Aorta (tissue), 5 donors: ENCODE measurements at places on chromosomes 2 and 18. TPM values are rescaled to one million over a fixed set of nuclear protein-coding genes. Genes with fewer than 3 reads are reported as not detected.
A peak's percentile ranks its signal among the peaks of the same experiment; 100 is the strongest.

GRCh38 chr18:6566338-6566911 is 151.7 kb upstream of the L3MBTL4 start:
- no peak for DNase-seq

DNA sequence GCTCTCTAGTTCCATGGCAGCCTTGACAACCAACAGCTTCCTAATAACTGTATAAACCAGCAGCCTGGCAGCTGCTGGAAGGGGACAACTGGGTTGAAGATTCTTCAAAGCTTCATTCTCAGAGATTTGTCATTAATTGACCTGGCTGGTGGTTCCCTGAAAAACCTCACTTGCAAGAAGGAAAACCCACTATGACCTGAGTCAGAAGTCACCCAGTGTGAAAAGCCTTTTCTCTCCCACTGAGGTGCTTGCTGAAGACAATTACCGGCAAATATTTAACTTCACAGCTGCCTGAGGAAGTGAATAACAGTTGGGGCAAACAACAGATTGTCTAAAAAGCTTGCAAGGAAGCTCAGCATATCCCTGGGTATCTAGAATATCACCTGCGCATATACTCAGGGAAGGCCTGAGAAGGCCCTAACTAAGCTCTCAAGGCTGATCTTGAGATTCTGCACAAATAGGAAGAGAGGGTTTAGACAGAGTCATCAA is 49.9 kb downstream of the CRACDL start:
- no peak for DNase-seq

DNA sequence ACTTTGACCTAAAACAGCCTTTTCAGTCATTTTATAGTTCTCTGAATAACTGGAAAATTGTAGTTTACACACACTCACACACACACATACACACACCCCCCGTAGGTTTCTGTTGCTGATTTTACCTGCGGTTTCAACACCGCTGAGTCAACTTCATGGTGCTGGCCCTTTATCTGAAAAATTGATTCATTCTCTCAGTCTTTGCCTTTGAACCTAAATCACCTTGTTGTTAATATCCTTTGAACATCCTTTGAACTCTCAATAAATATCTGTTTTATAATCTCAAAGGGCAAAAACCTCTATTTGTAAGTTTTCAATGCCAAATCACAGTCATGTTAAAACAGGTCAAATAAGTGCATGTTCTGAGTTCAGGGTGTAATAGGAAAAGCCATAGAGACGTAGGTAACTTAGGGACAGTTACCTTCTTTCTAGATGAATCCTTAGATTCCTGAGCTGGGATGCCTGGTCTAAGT is 109.0 kb upstream of the BZW1 start:
- no peak for DNase-seq

The ANKRD53 gene
- 3.3 TPM for total RNA-seq

- DNase-seq, result no peak
Measured at GRCh38 chr2:2547451-2547850, 216.4 kb upstream of the MYT1L start.

DNA sequence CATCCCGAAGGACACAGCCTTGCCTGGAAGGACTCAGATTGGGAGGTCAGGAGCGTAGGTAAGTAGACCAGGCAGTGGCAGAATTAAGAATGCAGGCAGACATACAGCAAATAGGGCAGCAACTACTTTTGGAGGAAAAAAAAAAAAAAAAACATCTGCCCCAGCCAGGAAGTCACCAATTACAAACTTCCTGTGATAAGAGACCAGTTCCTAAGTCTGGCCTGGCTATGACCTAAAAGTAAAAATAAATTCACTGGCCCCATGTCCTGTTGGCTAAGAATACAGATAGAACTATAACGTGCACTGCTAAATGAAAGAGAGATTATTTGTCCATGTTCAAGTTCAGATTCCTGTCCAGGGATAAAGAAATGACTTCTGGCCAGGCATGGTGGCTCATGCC is 45.2 kb upstream of the NOSTRIN start:
- no peak for DNase-seq

- DNase-seq, result no peak
Measured at GRCh38 chr2:234292205-234292961, 204.5 kb downstream of the ARL4C start.

The ASTL gene
- total RNA-seq, result 0.57 TPM

DNA sequence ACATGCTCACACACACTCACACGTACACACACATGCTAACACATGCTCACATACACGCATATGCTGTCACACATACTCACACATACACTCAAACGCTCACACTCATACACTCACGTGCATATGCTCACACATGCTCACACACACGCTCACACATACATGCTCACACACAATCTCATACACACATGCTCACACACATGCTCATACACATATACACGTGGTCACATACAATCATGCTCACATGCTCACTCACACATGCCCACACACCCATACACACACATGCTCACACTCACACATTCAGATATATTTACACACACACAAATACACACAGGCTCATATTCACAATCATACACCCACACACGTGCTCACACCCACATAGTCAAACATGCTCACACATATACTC is 17.5 kb upstream of the SALL3 start:
- no peak for DNase-seq

DNA sequence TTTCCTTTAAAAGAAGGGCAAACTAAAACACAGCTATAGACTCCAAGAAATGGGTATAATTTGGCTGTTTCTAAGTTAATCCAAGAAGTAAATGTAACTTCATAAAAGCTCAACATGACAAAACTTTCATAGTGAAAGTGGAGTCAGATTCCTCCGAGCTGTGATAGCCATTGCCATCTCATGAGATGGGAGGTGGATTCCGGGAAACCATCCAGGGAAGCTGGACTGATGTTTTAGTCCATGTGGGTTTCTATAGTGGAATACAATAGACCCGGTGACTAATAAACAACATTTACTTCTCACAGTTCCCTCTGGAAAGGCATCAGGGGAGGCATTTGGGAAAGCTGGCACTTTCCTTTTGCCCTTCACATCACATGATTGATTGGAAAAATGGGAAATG is 10.0 kb upstream of the LAPTM4A start:
- DNase-seq, result no peak

DNA sequence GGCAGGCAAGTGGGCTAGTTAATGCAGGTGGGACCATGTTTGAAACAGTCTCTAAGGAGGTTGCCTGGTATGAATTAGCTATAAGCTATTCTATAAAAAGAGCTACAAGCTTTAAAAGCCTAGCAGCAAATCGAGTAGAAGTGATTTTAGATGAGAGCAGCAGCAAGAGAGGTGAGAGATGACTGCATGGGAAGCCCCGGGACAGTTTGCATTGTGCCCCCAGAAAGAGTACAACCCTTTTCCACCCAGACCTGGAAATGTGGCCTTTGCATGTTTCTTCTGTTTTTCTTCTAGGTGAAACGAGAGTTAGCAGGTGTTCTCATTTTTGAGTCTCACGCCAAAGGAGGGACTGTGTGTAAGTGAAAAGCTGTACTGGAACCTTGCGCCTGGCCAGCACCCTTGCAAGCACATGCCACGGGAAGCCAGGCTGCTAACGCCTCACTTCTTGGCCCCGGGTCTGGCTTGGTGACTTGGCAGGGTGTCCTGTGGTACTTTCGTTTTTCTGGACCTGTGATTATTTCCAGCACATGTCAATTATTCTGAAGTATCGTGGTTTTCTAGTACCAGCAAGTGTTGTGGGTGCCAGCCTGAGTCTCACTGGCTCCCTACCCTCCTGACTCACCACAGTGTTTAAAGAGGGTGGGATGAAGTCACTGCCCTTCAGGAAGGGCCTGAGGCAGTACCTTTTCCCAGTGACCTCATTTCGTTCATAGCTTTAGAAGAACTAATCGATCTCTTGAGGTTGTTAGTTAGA is 90.3 kb upstream of the MAP3K20 start:
- DNase-seq, result peak; percentile 53

The AAK1 gene
- total RNA-seq, result 71.3 TPM

GRCh38 chr2:3325458-3326181 is 52.0 kb downstream of the EIPR1 start:
- DNase-seq, result no peak

DNA sequence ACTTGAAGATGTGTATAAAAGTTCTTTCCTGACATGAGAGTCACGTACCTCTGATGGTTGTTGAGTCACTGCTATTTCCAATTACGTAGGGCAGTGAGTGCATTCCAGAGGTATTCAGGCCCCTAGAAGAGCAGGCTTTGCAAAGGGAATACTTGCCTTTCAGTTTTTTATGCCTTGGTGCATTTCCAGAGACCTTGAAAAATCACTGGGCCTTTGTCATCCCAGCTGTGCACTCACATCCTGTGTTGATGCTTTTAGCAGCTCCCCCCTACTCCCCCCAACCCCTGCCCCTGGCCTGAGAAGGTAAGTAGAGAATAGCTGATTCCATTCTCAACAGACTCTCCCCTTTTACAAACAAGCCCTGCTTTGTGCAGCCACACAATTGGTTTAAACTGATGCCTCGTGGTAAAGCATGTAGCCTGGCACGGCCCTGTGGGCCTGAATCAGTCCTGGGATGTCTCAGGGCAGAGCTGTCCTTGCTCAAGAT is 174.2 kb downstream of the PRPF40A start:
- no peak for DNase-seq

- DNase-seq, result no peak
Measured at GRCh38 chr18:73292156-73292555, 424.4 kb upstream of the NETO1 start.

GRCh38 chr18:79610461-79611039 is 69.1 kb upstream of the CTDP1 start:
- peak; percentile 63 for DNase-seq

- no peak for DNase-seq
Measured at GRCh38 chr2:241339839-241340630, 16.1 kb upstream of the FARP2 start.

DNA sequence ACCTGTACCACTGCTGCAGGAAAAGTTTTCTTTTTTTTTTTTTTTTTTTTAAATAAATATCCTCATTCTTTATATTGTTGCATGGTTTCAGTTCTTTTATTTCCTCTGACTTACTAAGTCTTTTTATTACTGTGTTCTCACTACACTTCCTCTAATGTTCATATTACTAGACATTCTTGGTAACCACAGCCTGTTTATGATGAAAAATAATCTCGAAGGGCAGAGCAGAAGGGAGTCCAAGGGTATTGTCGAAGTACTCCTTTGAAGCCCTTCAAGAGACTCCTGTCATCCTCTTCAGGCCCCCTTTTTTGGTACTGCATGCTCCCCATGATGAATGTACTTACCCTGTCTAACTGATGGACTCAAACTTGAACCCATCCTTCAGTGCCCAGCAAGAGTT is 61.2 kb downstream of the RND3 start:
- DNase-seq, result no peak

The TMEM150A gene
- 13.9 TPM for total RNA-seq

DNA sequence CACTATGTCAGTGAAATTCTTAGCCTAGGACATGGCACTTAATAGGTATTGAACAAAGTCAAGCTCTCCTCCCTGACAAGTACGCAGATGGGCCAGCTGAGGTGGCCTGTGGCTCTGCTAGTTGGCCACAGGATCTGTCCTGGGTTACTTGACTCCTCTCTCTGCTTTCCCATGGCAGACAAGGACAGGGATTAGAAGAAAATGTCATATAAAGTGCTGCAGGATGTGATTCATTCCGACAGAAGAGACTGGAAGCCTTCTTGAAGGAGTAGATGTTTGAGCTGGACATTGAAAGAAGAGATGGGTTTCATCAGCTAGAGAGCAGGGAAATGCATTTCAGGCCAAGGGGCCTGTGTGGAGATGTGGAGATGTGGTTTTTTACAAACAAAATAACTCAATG is 46.7 kb downstream of the SMAD7 start:
- DNase-seq, result no peak

DNA sequence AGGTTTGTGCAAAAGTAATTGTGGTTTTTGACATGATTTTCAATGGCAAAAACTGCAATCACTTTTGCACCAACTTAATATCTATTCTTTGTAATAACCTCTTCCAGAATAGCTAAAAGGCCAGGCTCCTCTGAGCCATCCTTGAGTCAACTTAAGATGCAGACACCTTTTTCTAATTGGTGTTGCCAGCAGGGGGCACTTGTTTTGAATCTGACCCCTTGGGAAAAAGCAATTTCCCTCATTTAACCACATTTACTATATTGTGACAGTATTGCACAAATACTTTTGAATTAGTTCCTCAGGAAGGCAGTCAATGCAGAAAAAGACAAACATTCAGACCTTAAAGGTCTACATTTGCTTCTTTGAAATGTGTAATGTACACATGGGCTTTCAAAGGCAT is 78.6 kb upstream of the GALNT5 start:
- no peak for DNase-seq

The TSN gene
- 37.5 TPM for total RNA-seq

- DNase-seq, result no peak
Measured at GRCh38 chr2:197992482-197993133, 188.2 kb downstream of the PLCL1 start.

DNA sequence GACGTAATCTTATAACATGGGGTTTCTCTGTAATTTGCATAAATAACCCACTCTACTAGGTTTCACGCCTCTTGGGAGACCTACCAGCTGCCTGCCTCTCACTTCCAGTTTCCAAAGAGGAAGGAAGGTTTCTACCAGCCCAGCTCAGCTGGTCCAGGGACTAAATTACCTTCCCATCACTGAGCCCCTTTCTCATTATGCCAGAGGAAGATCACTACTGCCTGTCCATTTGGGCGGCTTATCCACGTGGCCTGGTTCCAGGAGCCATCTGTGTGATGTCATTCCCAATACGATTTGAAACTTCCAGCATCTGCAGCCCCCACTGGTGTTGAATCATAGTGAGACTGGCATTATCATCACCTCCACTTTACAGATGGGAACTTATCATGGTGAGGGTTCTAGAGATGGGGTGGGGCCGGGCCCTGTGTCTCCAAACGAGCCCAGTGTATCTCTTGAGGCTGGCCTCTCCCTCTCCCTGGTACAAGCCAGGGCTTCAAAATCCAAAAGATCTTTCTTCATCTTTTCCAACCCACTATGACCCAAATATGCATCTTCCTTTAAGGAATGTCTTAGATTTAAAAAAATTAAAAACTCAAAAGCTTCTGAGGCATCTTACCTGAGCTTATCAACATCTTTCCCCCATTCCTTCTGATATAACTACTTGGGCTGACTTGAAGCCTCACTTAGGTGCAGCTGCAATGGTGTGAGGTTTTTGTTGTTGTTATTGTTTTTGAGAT is 140.8 kb downstream of the DDX1 start:
- DNase-seq, result no peak

GRCh38 chr2:101830146-101830545 is 132.6 kb downstream of the MAP4K4 start:
- no peak for DNase-seq

DNA sequence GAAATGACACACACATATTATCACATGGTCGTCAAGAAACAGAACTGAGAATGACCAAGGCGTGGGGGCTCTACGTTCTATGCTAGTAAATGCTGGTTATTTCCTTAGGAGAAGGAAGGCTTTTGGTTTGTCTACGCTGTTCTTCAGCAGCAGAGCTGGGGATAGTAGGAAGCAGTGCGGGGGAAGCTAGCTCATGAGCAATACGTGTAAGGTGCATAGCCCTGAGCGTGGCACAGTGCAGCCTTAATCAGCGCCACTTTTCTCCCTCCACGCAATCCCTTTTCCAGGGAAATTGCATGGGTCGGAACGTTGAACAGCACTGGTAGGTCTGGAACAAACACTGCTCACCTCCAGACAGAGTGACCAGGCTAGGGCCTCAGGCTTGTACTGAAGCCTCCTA is 199.6 kb upstream of the FBXO11 start:
- DNase-seq, result no peak

The SMC6 gene
- 11.6 TPM for total RNA-seq

GRCh38 chr2:200138391-200139124 is 167.9 kb upstream of the SPATS2L start:
- DNase-seq, result no peak

The NYAP2 gene
- total RNA-seq, result 2.0 TPM

GRCh38 chr2:203551778-203552177 is 16.7 kb upstream of the RAPH1 start:
- no peak for DNase-seq
